Putamen (tissue), 1 donor: ENCODE measurements at places on chromosomes 12 and 14.

GRCh38 chr12:118827606-118828005 lies 153.7 kb upstream of the SRRM4 start:
- peak; percentile 23 for DNase-seq

GRCh38 chr12:109927622-109928021 lies 27.5 kb downstream of the TCHP start:
- DNase-seq, result no peak

- DNase-seq, result peak; percentile 7
Observed at GRCh38 chr12:70365398-70365647, 767 bp upstream of the KCNMB4 start.

GRCh38 chr14:98364961-98365360 lies 907.0 kb downstream of the BCL11B start:
- no peak for DNase-seq

- peak; percentile 68 for DNase-seq
Observed at GRCh38 chr14:29236848-29237247, 470.3 kb downstream of the FOXG1 start.

- no peak for DNase-seq
Observed at GRCh38 chr12:86959766-86960458, 703.7 kb upstream of the MGAT4C start.

GRCh38 chr14:102917469-102918211 lies 4.8 kb upstream of the AMN start:
- DNase-seq, result no peak
